ENCODE measurements at places on chromosomes 2 and 18.

- no peak for DNase-seq
These were observed 248.5 kb downstream of the RNF144A start for GRCh38 chr2:7165736-7166135.

- DNase-seq = no peak
These were observed 10.8 kb downstream of the CHN1 start for GRCh38 chr2:174994381-174994780.

DNA sequence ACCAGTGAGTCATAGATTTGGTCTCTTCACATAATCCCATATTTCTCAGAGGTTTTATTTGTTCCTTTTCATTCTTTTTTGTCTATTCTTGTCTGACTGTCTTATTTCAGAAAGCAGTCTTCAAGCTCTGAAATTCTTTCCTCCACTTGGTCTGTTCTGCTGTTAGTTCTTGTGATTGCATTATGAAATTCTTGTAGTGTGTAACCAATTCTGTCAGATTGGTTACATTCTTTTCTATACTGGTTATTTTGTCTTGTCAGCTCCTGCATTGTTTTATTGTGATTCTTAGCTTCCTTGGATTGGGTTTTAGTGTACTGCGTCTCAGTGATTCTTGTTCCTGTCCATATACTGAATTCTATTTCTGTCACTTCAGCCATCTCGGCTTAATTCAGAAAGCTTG is 18.6 kb downstream of the EHBP1 start:
- DNase-seq = no peak

- DNase-seq = no peak
These were observed 179.4 kb downstream of the MYCN start for GRCh38 chr2:16119741-16120140.

DNA sequence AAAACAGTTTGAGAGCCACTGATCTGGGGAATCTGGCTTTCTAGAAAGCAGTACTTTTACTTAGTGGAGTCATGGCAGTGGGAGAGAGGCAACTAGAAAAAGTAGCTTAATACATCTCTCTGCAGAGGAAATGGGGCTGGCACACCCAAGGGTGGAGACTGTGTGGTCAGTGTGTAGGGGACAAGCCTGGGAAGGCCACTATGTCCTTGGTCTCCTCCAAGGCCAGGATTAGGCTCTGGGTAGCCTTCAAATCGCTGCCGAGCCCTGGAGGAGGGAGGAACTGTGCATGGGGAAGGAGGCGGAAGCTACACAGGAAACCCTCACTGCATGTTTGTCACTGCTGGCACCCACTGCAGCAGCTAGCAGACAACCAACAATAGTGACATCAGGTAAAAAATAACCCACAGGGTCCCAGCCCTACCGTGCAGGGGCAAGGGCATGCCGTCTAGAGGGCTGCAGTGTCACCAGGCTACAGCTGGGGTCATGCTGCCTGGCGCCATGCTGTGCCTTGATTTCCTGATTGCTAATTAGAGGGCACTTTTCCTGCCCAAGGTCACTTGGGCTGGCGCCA is 34.8 kb downstream of the LBH start:
- DNase-seq = no peak

- no peak for DNase-seq
These were observed 44.5 kb downstream of the PDIA6 start for GRCh38 chr2:10768063-10768507.

GRCh38 chr18:55233857-55234256 is 274.6 kb upstream of the CCDC68 start:
- no peak for DNase-seq

- no peak for DNase-seq
These were observed 217 bp downstream of the PXDN start for GRCh38 chr2:1744151-1744445.

- DNase-seq = no peak
These were observed 16.0 kb upstream of the SPHKAP start for GRCh38 chr2:228197504-228197903.

- DNase-seq = no peak
These were observed 103.7 kb upstream of the ATP8B1 start for GRCh38 chr18:57906852-57907251.

GRCh38 chr18:32542221-32542798 is 71.6 kb upstream of the GAREM1 start:
- DNase-seq = no peak

DNA sequence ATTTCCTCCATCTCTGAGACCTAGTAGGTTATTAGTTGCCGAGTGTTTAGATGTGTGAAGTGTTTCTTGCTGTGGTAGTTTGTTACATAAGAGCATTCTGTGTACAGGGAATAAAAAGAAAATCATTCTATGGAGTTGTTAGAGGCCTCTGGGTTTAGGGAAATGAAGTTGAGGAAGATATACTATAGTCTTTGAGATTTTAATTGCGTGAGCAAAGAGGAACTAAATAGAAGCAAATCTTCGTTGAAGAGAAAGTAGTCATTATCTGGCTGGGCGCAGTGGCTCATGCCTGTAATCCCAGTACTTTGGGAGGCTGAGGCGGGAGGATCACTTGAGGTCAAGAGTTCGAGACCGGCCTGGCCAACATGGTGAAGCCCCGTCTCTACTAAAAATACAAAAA is 19.0 kb downstream of the USP39 start:
- DNase-seq = no peak

- no peak for DNase-seq
These were observed 400.3 kb upstream of the TRIB2 start for GRCh38 chr2:12316476-12316875.

GRCh38 chr18:10514601-10515000 is 11.2 kb upstream of the NAPG start:
- DNase-seq = no peak

- no peak for DNase-seq
These were observed 252.4 kb downstream of the LPIN1 start for GRCh38 chr2:11998626-11999378.

GRCh38 chr2:190431907-190432306 is 23.8 kb downstream of the MFSD6 start:
- DNase-seq = no peak

GRCh38 chr2:233922471-233922870 is 5.3 kb downstream of the TRPM8 start:
- no peak for DNase-seq

DNA sequence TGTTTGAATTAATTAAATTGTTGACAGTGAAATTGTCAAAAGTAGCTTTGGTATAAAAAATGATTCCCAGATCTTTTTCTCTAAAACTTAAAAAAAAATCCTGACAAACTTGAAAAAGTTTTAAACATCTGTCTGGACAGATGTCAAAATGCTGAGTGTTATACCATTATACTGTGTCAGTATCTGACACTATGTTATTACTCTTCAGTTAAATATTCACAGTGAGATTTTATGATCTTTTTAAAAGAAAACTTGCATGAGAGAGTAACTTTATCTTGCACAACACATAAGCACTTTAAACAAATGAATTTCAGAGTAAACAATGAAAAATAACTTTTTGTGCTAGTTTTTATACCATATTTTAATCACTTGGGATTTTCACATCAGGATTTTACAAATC is 167.4 kb downstream of the MEIS1 start:
- DNase-seq = no peak

DNA sequence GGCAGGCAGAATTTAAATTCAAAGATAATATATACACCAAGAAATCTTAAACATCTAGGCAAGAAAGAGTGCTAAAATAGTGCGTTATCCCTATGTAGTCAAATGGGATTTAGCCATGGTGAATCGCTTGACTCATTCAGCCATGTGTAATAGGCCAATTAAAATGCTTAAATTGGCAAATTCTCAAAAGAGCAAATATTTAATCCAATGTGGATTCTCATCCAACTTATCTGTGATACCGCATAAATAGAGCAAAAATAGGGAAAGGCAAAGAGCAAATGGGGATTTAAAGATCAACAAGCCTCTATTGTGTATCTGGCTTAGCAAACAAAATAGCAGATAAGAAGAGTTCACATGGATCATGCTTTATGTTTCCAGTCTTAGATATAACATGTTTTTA is 123.2 kb upstream of the RPRM start:
- DNase-seq = no peak

DNA sequence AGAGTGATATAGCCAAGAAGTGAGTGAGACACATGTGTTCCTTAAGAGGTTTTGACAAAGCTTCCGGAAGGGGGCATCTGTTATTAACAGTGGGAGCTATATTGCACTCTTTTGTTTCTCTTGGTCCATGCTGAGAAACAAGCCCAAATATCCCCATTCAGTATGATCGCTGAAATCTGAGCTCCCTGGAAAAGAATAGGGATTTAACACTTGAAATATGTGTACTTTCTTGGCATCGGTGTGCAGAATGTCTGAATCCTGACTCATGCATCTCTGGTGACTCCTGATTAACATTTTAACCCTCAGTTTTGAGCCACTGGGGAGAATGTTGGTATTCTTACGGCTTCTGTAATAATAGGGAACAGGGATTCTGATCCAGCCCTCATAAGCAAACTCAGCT is 448.1 kb downstream of the TSN start:
- DNase-seq = no peak

DNA sequence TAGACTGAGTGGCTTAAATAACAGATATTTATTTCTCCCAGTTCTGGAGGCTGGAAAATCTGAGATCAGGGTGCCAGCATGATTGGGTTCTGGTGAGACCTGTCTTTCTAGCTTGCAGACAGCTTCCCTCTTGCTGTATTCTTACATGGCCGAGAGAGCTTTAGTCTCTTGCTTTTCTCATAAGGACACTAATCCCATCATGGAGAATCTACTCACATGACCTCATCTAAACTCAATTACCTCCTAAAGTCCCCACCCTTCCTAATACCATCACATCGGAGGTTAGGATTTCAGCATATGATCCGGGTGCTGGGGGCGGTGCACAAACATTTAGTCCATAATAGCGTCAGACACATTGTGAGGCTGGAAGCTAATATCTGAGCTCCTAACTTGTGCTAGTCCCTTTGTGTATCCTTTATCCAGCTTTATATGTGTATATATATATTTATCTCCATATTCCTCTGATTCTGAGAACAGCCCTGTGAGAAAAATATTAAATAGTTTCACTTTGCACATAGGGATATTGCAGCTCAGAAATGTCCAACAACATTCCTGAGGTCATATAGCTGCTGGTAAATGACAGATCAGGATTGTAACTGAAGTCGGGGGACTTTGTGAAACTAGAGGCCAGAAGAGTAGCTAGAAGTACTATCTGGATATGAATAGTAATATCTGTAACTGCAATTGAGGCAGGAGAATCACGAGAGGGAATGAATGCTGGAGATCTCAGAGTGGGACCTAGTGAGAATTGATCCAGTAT is 28.9 kb downstream of the MARCHF4 start:
- no peak for DNase-seq

DNA sequence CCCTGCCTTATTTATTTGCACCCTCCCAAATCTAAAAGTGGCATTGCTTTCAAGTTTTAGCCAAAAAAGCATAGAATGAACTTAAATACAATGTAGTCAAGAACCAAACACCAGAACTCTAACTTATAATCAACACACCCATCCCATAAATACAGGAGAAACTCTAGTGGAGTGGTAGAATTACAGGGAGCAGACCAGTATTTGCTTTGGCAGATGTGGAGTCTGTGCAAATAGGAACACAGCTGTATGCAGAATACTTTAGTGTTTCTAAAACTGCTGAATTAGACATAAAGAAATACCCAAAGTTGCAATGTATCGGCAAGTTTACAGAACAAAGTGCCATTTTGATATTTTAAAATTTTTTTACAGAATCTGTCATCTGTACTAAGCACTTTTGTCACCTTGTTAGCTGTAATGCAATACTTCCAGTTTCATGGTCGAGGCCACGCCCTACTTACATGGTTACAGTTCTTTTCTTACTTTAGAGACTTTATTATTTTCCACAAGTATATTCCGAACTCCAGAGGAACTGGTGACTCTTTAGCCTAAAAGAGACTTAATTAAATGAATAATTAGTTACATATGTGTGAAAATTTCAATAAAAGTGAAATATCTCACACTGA is 23.7 kb upstream of the COL5A2 start:
- no peak for DNase-seq

- DNase-seq = no peak
These were observed 264.9 kb upstream of the EPAS1 start for GRCh38 chr2:46032161-46032813.

- DNase-seq = no peak
These were observed 8.6 kb downstream of the SNRNP27 start for GRCh38 chr2:69902213-69902922.

- no peak for DNase-seq
These were observed 250.6 kb downstream of the CYP26B1 start for GRCh38 chr2:71897137-71897480.

GRCh38 chr2:149972066-149972465 is 384.5 kb upstream of the MMADHC start:
- DNase-seq = no peak

GRCh38 chr2:7835693-7836680 is 845.9 kb upstream of the ID2 start:
- DNase-seq = peak; percentile 8

GRCh38 chr2:2849464-2850217 is 518.6 kb upstream of the MYT1L start:
- DNase-seq = no peak

- DNase-seq = no peak
These were observed 112.0 kb upstream of the NDUFV2 start for GRCh38 chr18:8990276-8991031.

GRCh38 chr2:155151945-155152344 is 453.4 kb downstream of the KCNJ3 start:
- no peak for DNase-seq

- no peak for DNase-seq
These were observed 66.6 kb downstream of the MTCL1 start for GRCh38 chr18:8771930-8772329.

GRCh38 chr2:138622613-138623012 is 121.0 kb downstream of the SPOPL start:
- DNase-seq = no peak

DNA sequence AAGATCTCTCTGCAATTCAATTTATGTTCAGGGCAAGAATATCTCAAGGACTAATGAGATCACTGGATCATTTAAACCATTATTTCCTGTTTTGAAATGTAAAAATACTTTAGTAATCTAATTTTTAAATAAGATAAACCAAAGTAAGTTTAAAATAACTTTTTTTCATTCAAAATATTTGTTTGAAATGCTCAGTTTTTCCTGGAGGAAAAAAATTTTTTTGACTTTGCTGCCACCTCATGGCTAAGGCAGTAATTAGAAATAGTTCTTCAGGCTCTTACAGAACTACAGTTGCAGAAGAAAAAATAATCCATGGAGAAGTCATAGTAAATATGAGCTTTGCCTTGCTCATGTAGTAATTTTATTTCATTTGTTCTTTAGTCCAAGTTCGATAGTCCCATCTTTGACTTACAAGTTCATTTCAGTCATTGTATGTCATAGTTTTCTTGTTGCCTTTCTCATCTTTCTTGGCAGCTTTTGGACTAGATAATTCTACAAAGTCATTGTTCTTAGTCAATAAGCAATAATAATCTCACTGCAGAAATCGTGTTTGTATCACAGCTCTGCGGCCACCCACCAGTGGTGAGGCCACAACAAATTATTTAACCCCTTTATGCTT is 127.4 kb downstream of the DPP4 start:
- no peak for DNase-seq

GRCh38 chr2:109721626-109722025 is 72.5 kb upstream of the RGPD5 start:
- DNase-seq = no peak

DNA sequence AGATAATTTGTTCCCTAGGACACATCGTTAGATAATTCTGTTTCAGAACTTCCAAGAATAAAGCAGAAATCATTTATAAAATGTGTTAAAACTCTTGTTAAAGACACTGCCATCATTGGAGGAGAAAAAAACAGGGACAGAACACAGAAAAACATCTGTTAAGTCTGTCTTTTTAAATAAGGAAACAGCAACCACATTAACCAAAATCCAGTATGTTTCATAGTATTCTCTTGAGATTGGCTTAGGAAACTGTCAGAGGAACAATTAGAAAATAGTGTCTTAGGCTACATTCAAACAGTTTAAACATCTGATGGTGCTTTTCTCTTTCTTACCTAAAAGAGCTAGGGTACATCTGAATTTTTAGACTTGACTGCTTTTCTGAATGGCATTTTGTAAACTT is 81.6 kb downstream of the PMS1 start:
- DNase-seq = no peak

Measured in NCI-H2107 (cell line).